Muscle of leg (tissue), 16 donors: ENCODE measurements at places on chromosomes 3 and 15.

GRCh38 chr3:47762233-47762632, 19.5 kb downstream of the SMARCC1 start:
- peak; percentile 12 for DNase-seq

GRCh38 chr15:42576040-42576594, 711 bp downstream of the STARD9 start:
- DNase-seq, result no peak

DNA sequence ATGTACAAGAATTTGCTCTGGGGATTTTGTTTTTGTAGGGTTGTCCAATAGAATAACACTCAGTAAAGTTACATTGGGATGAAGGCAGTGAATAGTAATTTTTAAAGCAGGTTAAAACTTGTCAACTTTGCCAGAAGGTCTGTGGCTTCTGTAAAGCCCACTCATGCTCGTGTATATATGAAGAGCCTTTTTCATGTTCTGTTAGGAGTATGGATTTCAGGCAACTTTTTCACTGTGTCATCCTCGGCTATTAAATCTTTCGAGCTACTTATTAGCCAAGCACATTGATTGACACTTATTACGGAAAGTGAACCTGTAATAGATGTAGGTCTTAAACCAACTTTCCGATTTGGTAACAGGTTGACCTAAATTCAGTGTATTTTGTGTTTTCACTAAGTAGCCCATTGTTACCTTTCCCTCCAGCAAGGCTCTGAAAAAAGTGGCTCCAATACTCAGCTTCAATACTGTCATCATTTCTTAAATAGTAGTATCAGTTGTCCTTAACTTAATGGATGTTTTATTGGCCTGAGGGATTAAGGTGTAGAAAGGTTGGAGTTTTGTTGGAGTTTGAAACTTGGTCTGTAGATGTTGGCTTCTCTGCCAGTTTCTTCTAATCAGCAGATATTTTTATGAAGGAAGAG, 1.7 kb downstream of the PAK2 start:
- DNase-seq, result peak; percentile 9

- DNase-seq, result no peak
These were observed 216.5 kb downstream of the MFSD1 start for GRCh38 chr3:159018341-159018740.

- DNase-seq, result no peak
These were observed 14.0 kb downstream of the SLC6A6 start for GRCh38 chr3:14416453-14416852.

DNA sequence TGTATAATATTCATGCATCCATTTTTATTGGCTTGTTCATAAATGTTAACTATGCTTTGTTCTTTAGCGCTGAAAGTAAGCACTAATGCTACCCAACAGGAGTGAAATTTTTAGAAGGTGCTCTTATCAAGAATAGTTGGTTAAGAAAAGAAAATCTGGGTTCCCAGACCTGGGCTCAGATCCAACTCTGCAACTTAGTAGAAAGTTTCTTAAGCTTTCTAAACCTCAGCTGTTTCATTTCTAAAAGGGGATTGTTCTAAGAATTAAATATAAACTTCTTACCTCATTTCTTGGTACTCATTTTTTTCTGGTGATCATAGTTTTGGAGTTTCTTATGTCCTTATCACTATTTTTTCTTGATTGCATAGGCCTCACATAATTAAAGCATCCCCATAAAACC, 12.1 kb downstream of the ARPP21 start:
- no peak for DNase-seq

- DNase-seq, result no peak
These were observed 61.3 kb upstream of the RAB6B start for GRCh38 chr3:133956982-133957381.

DNA sequence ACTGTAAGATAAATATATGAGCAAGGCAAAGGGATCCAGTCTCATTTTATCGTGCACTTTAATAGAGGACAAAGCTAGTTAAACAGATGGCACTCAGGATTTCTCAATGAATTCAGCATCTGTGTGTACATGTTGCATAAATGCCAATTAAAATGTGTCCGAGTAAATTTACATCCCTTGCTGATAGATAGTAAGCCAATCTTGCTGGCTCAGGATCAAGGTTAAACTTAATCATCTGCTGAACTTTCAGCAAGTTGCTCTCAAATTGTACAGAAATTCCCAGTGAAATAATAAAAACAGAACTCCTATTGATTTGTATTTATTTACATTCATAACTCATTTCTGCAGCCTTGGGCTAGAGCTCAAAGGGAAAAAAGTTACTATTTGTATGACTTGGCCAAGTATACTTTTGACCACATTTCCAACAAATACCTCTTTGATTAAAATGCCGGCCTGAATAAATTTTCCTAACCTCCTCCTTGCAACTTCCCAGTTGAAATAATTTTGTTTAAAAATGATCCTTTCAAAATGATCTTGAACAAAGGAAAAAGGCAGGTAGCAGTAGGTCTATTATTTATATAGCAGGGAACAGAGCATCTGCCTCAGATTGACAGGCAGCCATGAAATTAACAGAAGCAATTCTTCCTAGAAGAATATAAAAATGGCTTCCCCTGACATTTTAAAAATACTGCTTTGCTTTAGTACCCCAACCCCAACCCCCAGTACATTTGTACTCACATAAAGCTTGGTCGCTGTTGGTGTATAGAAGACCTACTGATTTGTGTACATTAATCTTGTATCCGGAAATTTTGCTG, 1001.9 kb downstream of the ROBO1 start:
- peak; percentile 62 for DNase-seq

- DNase-seq, result no peak
These were observed 382.7 kb upstream of the NPAP1 start for GRCh38 chr15:24292837-24293236.

GRCh38 chr3:157046520-157046919, 113.4 kb downstream of the CCNL1 start:
- no peak for DNase-seq

DNA sequence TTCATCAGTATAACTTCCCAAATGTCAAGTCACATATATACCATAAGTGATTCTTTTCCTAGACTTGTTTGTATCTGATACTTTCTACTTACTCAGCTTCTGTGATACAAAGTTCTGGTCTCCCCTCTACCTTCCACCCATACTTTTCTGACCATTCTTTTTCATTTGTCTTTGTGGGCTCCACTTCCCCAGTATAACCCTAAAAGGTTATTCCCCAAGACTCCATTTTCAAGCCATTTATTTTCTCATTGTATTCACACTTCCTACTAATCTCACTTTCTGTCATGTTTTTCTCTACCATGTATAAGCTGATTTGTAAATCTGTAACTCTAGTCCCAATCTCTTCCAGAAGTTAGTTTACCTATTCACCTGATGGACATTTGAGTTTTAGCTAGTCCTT, 34.0 kb downstream of the IQCB1 start:
- DNase-seq, result no peak

DNA sequence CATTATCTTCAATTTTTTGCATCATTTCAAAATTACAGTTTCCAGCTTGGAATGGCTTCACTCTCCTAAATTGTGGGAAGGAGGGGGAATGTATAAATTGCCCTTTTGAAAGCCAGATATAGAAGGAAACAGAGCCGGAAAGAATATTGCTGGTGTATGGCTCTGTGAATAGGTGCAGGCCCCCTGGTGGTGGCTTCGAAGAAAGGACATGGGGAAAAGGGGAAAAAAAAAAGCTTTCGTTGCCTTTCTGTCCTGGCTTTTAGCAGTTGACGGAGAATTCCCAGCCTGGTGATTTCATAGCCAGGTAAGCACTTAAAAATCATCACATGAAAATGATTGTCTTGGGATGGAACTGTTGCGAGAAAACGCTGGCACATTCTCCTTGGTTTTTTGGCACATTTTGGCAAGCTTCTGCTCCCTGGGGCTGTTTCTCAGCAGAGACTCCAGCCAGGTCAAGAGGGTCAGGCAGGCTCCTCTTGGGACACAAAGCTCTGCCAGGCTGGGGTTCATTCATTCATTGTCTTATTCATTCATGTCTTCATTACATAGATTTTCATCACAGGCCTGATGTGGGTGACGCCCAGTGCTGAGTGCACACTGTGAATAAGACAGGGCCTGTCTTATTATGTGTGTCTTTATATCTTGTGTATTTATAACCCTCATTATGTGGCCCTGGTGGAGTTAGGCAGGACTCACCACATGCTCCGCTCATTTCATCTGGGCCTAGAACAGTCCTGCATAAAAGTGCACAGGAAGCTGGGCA, 300.0 kb upstream of the TPM1 start:
- peak; percentile 87 for DNase-seq

GRCh38 chr3:148815316-148816110, 12.1 kb upstream of the CPB1 start:
- DNase-seq, result no peak

DNA sequence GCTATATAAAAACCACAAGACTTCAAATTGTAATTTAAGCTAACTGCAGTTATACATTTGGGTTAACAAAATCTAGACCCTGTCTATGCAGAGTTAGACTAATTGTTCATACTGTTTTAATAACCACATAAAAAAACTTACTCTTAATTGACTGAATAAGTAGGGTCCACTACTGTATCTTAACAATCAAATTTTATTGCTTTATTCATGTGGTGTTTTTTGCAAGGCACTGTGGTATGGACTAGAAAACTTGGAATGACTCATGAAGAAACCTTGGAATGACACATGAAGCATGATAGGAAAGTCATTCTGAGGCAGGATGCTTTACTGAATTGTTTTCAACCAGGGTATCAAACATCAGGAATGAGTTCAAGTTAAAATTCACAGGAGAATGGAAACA, 2.3 kb downstream of the SERP1 start:
- no peak for DNase-seq

GRCh38 chr3:138971766-138972320, 24.8 kb downstream of the FOXL2NB start:
- DNase-seq, result no peak

- DNase-seq, result no peak
These were observed 21.0 kb upstream of the EID1 start for GRCh38 chr15:48856942-48857341.

- DNase-seq, result no peak
These were observed 61.8 kb downstream of the ATP11B start for GRCh38 chr3:182855076-182855475.

DNA sequence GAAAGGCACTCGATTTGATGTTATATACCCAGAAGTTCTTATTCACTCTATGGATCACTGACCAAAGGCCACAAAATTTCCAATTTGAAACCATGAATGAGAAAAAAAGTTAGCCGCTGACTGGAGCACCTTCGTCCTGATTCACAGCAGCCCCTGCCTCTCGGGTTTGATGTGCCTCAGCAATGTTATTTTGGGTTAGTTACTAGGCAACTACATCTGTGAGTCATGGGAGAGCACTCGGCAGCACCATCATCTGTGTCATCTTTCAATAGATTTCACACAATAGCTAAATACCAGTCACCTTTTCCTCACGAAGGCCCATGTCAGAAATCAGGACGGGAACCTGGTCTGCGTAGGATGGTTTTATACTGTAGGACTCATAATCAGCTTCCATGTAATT, 269.2 kb downstream of the ZBBX start:
- DNase-seq, result peak; percentile 53

GRCh38 chr15:100931143-100931890, 12.2 kb downstream of the LRRK1 start:
- DNase-seq, result no peak

DNA sequence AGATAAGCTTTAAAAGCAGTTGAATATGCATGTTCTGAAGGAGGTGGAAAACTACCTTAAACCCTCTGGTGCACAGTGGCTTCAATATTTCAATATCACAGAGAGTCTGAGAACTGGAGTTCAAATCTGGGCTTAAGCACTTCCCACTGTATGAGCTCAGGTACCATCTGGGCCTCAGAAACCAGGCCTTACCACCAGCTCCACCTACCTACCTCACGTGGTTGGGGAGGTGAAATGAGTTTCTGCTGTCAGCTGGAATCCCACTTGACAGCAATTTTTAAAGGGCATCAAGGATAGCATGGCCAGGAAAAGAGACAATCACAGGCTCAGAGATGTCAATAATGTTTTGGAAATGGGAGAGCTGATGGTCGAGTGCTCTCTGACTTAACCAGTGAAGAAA, 5.0 kb downstream of the CHCHD4 start:
- no peak for DNase-seq

DNA sequence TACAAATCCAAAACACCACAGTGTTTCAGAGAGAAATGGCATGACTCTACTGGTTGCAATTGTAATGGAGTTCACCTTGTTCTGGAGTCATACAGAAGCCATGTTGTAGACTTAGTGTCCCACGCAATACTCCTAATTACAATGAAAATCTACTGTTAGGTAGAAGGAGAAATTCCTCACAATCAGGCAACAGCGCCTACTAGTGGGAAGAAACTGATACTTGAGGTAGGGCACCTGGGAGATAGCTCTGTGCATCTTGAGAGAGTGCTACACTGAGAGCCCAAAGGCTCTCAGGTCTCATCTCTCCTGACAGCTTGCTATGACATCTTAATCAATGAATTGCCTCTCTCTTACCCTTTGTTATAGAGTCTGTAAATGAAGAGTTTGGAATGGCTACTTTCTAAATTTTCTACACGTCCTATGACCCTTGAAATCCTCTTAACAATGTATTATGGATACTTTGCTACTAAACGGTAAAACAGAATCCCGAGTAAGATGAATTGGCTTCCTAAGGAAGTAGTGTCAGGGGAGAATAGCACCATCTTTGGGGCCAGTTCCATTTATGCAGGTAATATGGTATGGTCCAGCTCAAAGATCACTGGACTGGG, 422.7 kb upstream of the TPRG1 start:
- no peak for DNase-seq

- DNase-seq, result no peak
These were observed 353.3 kb upstream of the ARHGEF26 start for GRCh38 chr3:153767601-153768560.

- DNase-seq, result peak; percentile 24
These were observed 9.1 kb upstream of the TP63 start for GRCh38 chr3:189621948-189622603.

GRCh38 chr15:33282226-33283020, 28.3 kb upstream of the RYR3 start:
- DNase-seq, result no peak

DNA sequence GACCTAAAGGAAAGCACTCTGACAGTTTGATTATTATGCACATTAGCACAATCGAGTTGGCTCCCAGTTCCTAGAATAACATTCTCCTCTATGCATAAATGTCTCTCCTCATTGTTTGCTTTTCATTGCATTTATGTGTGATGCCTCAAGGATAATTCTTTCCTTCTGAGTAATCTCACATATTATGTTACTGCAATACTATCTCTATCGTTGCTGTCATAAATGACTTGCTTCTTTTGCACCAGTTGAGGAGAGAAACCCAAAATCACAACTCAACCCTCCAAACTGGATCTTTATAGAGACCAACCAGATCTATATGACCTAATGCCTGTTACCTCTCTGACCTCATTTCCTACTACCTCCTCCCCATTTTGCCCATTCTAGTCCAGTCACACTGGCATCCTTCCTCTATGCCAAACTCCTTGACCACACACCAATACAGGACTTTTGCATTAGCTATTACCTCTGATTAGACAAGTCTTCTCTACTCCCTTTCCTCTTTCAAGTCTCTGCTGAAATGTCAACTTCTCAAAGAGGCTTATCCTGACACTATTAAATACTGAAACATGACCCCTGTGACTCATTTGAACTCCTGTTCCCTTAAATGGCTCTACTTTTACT, 1026.0 kb downstream of the TUSC7 start:
- no peak for DNase-seq
